ENCODE measurements at places on chromosomes 5 and 9.

GRCh38 chr5:14595189-14595588 is 13.6 kb downstream of the OTULINL start:
- no peak for DNase-seq

DNA sequence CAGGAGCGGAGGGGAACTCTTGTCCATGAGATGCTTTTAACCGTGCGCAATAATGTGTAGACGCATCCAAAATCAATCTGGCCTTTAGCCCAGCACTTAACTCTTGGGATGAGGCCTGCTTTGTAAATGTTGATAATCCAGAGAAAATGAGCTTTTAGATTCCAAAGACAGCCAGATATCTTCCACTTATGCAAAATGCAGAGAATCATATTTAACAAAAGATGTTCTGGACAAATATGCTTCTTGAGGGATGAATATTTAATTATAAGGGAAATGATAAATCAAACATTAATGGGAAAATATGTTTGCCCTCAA is 5.6 kb downstream of the S1PR3 start:
- DNase-seq: no peak

GRCh38 chr5:142197098-142197497 is 88.5 kb downstream of the NDFIP1 start:
- DNase-seq: no peak

DNA sequence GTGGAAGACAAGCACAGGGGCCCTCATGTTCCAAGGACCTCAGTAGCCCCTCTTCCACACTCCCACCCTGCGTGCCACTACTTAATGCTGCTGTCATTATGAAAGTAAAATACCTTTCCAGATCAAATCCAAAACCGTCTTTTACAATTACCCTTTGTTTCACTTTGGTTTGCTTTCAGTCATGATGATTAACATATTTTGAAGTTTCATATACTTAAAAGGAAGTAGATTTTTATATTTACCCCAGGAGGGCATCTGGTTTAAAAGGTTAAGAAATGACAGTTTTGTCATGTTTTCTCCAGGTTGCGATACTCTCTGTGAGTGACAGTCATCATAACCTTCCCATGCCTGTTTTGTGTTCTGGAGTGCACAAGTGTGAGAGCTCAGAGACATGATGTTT is 13.5 kb upstream of the MAP1B start:
- DNase-seq: no peak

DNA sequence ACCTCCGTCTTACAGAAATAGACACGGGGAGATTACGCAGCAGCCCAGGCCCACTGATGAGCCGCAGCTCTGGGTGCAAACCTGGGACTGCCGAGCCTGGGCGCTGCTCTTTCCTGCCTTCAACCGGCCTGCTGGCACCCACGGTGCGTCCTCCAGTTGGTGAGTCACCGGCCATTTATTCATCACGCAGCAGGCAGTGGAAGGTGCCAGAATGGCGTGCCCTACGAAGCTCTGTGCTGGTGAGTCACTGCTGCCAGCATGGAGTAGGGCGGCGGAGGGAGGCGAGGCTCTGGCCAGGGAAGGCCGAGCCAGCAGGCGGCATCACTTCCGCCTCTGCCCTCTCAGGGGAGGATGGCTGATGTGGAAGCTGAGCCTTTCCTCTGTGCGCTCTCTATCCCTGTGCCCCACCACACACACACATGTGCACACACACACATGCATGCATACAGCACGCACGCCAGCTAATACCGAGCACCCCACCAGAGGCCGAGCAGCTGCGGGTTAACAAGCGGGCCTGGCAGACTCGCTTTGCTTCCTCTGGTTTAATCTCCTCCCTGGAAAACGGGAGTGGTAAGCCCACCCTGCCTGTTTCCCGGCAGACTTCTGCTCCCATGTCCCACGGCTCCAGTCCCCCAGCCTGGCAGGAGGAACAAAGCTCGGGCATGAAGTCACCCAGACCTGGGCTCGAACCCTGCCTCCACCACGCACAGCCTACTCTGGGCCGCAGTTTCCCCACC is 39.2 kb downstream of the OLFM1 start:
- DNase-seq: no peak

- DNase-seq: peak; percentile 65
Measured at GRCh38 chr5:17132444-17133083, 84.9 kb upstream of the BASP1 start.

Data from NCI-H1417 (cell line).